ENCODE measurements at places on chromosomes 6 and 20.

GRCh38 chr6:2558861-2559801 lies 191.6 kb downstream of the MYLK4 start:
- DNase-seq = no peak

- DNase-seq = no peak
These were observed 136.4 kb downstream of the TBXT start for GRCh38 chr6:166031275-166031674.

DNA sequence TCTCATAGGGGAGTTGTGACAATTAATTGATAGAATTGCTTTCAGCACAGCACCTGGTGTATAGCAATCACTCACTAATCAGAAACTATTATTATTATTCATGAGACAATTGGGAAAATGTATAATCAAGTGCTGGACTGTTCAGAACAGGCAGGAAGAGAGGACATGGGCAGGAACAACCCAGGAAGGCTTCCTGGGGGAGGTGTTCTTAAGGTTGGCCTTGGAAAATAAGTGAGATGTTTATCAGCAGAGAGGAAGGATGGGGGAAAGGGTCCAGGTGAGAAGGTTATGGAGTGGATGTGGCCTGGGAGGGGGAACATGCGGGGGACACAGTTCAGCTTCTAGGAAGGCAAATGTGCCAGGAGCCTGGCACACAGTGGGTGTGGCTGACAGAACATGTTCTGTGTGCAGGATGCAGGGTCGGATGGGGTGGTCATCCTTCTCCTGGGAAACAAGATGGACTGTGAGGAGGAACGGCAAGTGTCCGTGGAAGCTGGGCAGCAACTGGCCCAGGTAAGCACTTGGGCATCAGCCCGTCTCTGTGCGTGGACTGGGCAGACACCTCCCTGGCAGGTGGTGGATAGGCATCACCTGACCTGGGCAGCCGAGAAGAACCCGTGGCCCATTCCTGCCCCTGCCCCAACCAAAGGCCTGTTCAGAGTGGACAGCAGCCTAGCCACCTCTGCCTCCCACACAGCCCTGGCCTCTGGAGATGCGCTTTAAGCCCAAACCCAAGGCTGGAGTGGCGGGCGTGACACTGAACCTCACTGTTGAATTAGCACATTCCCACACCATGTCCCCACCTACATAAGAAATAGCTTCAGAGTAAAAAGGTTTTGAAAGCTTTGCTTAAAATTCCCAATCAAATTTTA lies 30.9 kb downstream of the RAB44 start:
- DNase-seq = no peak

DNA sequence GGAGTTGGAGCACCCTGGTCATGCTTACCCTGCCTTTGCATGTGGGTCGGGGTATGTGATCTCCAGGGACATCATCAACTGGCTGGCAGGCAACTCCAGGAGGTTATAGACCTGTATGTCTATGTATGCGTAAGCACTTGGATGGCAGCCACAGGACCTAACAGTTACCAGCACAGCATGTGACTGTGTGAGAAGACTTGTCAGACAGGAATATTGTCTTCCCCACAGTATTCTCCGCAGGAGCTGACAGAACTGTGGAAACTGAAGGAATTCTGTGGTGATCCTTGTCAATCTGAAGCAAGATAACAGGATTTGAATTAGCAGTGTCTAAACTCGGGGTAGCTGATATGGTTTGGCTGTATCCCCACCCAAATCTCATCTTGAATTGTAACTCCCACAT lies 59.2 kb downstream of the TMEM244 start:
- no peak for DNase-seq

DNA sequence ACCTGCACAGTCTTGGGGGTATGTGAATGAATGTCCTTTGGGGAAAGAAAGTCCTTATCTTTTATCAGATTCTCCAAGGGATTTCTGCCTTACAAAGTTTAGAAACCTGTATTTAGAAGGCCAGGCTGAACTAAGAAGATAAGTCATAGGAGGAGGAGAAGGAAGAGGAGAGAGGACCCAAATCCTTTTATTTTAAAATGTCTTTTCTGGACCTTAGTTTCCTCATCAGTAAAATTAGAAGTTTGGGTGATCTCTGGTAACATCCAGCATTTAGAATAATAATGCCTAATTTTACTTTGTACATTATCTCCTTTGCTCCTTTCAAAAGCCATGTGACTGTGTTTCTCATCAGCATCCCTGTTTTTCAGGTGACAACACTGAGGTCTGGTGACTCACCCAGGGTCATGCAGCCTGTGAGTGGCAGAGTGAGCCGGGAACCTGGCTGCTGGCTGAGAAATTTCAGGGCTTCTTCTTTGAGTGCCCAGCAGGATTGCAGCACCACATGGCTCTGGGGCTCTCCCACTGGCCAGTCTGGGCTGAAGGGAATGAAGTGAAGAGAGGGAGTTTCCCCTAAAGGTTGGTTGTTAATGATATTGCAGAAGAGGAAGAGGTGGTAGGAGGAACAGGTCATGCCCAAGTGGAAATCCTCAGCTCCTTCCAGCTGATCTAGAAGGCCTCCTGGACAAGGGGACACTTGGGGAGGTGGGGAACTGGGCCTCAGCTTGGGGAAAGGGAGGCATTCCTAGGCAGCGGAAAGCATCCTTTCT lies 34.0 kb downstream of the VEGFA start:
- DNase-seq = no peak

DNA sequence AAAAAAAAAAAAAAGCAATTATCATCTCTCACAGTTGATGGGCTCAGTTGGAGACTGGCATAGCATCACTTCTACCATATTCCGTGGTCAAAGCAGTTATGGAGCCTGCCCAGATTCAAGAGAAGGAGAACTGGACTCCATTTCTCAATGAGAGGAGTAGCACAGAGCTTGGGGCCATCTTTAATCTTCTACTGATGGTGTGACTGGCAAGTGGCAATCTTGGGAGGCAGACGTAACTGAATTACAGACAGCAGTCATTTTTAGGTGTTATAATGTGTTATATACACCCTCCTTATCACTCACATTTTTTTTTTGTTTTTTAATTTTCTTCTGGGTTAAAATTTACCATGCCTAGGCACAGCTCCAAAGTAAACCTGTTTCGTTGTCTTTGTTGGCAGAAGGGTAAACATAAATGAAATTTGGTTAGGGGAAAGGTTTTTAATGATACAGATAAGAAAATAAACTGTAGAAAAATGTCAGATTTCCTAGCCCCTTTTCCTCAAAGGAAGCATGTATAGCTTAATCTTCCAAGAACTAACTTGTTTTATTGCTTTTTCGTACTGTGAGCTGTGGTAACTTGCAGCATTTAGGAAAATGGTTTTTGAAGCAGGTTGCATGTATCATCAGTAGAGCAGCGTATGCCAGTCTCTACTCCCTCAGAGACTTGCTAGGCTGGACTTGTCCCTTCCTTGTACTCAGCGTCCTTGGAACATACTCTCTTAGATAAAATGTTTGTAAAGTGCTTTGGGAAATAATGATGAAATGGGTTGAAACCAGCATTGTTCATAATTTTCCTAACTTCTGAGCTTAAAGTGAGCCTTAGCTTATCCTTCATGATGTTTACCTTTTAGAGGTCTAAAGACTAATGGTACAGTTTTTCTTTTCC lies 25.7 kb downstream of the ZFAND3 start:
- no peak for DNase-seq

GRCh38 chr20:25222461-25223178 lies 25.3 kb upstream of the PYGB start:
- DNase-seq = no peak

GRCh38 chr20:9769954-9770353 lies 68.9 kb downstream of the PAK5 start:
- no peak for DNase-seq

DNA sequence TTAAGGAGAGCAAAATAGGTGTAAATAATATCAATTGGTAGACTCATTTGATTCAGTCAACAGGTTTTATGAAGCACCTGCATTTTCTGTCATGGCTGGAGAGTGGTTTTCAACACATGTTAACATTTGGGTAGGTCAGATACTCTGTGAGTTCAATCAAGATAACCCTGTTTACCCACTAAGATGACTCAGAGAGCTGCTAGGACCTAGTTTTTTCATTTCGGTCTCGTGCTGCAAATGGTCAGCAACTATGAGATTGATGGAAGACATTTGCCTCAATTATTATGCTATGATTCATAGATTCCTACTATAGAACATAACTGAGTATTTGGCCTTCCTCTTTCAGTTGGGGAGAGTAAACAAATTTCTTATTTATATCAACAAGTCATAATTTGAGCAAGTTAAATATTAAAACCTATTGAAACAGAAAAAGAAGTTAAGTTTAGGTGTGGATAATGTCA lies 391.4 kb upstream of the CITED2 start:
- DNase-seq = no peak

Data from stimulated activated CD4-positive, alpha-beta T cell treated with anti-CD3 and anti-CD28 coated beads, TNF-alpha, amount 100 ng/mL, for 4 hours (primary cell).